ENCODE measurements at places on chromosomes 13 and 19.

- no peak for DNase-seq
These were observed 245.0 kb downstream of the MTUS2 start for GRCh38 chr13:29065142-29065541.

DNA sequence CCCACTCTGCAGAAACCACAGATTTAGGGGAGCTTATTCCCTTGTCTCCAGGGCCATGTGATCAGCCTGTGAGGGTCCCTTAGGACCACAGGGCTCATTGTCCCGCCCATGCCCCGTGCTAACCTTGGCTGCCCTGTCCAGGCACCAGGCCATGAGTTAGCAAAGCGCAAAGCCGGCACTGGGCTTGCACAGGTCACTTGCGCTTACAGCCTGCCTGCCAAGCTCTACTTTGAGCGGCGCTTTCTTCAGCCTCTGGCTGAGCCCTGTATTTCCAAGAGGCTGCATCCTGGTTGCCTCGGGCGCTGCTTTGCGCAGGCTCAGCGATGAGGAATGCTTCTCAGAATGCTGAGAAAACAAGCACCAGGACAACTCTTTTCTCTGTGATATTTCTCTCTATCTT, 188.0 kb downstream of the TDRD3 start:
- DNase-seq: no peak

GRCh38 chr13:99374994-99375737, 68.0 kb upstream of the GPR183 start:
- no peak for DNase-seq

- DNase-seq: no peak
These were observed 105.1 kb downstream of the NUFIP1 start for GRCh38 chr13:44884076-44884729.

DNA sequence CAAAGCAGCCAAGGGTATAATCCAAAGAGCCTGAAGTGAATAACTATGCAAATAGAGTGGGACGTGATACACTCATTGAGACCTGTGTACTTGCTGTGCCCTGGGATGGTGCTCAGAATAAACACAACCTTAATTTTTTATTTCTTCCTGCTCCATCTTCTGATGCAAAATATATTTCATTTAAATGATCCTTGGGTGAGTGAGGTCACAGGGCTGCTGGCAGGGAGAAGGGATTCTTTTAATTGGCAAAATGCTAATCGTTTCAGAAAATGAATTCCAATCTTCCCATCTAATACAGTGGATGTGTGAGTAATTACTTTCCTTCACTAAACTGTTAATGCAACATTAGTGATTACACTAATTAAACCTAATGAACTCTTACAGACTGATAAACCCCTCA, 63.5 kb downstream of the SIAH3 start:
- no peak for DNase-seq

DNA sequence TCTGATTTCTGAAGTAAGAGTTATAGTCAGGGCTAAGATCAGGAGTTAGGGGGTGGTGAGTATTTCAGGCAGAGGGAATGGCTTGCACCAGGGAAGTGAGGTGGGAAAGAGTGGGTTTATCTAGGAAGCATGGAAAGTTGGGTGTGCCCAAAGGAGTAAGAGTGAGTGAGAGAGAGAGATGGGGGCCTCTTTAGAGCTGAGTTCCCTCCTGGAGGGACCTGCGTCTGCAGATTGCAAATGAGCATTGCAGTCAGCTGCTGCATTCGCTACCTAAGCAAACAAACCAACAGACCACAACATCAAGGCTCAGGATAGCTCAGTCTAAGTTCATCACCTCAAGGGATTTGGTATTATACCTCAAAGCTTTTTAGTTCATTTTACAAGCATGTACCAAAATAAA, 405.8 kb downstream of the FGF9 start:
- DNase-seq: no peak

GRCh38 chr13:35139591-35139990, 197.5 kb downstream of the NBEA start:
- no peak for DNase-seq

- no peak for DNase-seq
These were observed 332.2 kb downstream of the OXGR1 start for GRCh38 chr13:96662036-96662435.

DNA sequence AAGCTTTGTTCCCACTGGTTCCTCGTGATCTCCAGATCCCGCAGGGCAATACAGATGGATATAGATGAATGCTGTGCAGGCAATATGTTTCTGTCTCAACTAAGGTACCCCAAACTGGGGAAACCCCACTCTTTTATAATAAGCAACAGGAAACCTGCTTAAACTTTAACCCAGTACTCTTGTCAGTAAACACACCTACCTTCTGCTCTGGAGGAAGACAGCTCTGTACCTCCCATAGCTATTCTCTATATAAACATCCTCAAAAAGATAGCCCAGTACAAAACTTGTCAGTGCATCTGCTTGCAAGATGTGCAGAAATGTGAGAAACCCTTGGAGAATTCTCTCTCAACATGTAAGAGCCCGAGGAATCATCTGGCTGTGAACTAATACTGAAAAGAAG, 583.6 kb downstream of the OLFM4 start:
- no peak for DNase-seq

- no peak for DNase-seq
These were observed 69.1 kb downstream of the FNDC3A start for GRCh38 chr13:49044836-49045235.

DNA sequence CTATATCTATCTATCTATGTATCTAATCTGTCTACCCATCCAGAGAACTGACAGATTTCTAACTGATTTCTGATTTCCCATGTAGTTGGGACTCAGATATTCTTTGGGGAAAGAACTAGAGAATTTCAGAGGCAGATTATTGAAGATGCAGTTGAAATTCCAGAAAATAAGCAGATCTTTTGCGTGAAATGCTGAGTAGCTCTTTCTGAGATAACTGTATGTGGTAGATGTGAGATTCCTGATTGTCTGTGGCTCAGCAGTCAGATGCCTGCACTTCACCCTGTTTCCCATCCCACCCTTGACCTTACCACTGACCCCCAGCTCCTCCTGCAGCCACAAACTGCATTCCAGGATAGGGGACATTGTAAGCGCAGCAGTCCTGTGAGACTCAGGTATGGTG, 61.5 kb downstream of the DGKH start:
- no peak for DNase-seq

DNA sequence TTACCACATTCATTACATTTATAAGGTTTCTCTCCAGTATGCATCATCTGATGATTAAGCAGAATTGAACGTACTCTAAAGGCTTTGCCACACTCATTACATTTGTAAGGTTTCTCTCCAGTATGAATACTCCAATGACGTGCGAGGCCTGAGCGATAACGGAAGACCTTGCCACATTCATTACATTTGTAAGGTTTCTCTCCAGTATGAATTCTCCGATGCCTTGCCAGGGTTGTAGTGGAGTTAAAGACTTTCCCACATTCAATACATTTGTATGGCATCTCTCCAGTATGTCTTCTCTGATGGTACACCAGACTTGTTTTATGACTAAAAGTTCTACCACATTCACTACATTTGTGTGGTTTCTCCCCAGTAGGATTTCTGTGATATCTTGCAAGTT, 16.8 kb upstream of the ZNF432 start:
- DNase-seq: no peak

DNA sequence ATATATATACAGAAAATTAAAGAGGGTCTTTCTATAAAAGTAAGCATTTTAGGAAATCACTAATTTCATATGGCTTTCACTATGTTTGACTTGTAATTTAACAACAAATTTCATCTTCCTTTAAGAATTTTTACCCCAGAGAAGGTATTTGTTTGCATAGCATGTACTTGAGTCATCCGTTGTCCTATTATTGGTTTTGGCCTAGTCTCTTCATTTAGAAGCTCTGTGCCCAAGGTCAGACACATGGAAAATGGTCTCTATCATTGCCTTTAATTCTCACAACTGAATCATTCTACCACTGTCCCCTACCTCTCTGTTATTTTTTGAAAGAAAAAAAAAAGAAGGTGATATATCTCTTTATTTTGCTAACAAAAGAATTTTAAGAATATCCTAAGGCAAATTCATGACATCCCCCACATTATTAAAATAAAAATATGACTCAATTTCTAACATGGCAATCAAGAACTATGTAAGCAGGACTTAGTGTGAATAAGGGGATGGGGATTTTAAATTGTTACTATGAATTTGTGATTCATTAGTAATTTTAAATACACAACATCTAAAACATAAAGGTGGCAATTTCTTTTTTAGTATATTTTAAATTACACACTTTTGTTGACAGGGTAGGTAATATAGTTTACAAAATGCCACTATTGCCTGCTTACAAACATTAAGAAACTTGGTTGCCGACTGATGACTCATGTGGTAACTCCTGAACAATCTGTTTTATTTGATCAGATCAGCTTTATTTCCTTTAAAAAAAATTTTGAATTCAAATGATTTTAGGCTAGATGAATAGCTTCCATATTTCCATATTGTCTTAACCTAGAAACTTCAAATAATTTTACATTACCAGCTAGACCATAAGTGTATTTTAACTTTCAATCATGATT, 13.9 kb downstream of the SLITRK5 start:
- DNase-seq: no peak

- peak; percentile 44 for DNase-seq
These were observed 1395.8 kb downstream of the EFNB2 start for GRCh38 chr13:105139380-105140285.

DNA sequence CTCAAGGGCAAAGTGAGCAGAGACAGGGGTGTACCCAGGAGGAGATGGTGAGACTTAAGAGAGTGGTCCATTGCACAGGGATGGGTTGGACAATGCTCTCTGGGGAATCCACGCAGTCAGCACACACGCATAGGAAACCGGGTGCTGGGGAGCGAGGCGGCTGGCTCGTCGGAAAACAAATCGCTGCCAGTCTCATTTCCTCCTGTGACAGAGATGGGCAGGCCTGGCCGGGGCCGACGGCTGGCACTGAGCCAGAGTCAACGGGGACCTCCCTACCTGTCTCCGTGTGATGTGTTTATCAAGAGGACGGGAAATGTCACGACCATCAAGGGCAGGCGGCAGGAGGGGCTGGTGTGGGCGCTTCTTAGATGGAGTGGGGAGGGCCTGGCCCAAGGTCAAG, 27.3 kb downstream of the PTPRS start:
- no peak for DNase-seq

DNA sequence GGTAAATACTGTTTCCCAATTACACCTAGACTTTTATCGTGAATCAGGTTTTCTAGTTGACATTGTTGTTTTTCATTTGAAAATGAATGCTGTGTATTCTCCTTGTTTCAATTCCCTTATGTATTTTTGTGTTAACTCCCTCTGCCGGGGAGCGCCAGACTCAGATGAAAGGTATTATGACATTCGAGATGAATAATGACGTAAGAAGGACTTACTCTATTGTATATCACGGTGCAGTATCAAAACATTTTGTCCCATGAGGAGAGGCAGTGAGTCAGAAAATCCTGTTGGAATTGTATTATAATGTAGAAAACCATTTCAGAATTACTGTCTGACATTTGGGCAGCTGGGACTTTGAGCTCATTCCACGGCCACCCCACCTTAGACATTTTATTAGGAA, 61.6 kb downstream of the LRCH1 start:
- no peak for DNase-seq

GRCh38 chr13:28666897-28667488, 8.1 kb downstream of the POMP start:
- DNase-seq: no peak

GRCh38 chr13:50393628-50394027, 378.4 kb downstream of the KCNRG start:
- no peak for DNase-seq

DNA sequence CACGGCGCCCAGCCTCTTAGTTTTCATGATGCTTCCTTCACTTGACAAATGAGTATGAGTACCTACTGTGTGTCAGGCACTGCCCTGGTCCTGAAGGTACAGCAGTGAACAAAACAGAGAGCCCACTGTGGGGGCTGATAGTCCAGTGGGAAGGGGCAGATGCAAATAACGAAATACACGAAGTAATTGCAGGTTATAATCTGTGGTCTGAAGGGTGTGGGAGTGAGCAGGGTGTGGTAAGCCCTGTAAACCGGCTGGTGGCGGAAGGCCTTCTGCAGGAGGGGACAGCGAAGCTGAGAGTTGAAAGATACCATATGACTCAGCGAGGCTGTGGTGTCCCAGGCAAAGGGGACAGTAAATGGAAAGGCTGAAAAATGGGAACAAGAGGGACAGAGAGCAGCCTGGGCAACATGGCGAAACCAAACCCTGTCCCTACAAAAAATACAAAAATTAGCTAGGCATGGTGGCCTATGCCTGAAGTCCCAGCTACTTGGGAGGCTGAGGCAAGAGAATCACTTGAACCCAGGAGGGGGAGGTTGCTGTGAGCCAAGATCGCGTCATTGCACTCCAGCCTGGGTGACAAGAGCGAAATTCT, 60.5 kb downstream of the MAP4K1 start:
- no peak for DNase-seq

- peak; percentile 50 for DNase-seq
These were observed 911 bp downstream of the ENOX1 start for GRCh38 chr13:43785650-43786471.

GRCh38 chr19:29851769-29852521, 40.2 kb downstream of the CCNE1 start:
- DNase-seq: no peak

GRCh38 chr13:95924389-95924994, 128.7 kb downstream of the UGGT2 start:
- DNase-seq: no peak

GRCh38 chr19:16571822-16572331, 338 bp downstream of the SLC35E1 start:
- DNase-seq: no peak

- DNase-seq: no peak
These were observed 254.8 kb downstream of the FGF9 start for GRCh38 chr13:21925720-21926119.

DNA sequence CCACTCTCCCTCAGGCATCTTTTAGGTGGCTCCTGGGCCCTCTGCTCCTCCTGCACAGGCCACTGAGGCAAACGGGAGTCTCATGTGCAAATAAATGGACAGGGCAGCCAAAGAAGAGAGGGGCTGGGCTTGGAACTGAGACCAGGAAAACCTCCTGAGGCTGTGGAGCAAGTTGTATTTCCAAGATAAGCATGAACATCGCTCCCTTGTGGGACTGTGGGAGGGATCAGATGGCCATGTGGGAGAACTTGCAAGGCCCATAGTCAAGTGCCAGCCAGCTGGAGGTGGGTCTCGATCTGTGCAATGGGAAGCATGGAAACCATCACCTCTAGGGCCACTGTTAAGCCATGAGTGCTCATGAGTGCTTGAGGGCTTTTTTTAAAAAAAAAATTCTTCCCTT, 24.9 kb downstream of the MED26 start:
- DNase-seq: no peak

DNA sequence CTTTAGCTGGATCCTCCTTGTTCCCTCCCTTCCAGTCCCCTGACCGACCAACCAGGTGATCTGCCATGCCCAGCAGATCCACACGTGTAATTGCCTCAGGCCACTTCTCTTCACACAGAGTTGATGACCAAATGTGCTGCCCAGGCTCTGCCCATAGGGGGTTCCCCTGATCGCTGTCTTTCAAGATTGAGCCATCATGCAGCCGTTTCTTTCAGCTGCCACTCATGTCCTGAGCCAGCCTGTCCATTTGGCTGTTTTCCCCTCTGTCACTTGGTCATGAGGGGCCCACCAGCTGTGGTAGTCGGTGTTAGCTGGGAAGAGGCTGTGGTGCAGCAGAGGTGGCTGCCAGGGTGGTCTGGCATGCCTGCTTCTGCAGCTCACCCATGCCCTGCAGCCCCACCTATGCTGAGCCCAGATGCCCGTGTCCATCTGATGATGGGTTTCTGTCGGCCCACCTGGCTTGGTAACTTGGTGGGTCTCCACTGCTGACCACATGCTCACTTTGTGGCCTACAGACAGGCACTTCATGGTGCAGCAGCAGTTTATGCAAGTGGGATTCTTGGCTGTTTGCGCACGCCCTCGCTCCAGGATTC, 35.6 kb upstream of the GPR183 start:
- no peak for DNase-seq

GRCh38 chr19:5967994-5968430, 9.9 kb downstream of the RANBP3 start:
- DNase-seq: peak; percentile 74

All from left lobe of liver (tissue), 2 donors.